ENCODE measurements at places on chromosomes 7 and 10. TPM values are rescaled to one million over a fixed set of nuclear protein-coding genes. Genes with fewer than 3 reads are reported as not detected.

The ZPBP gene
- total RNA-seq, result not detected

The EN2 gene
- total RNA-seq, result not detected

The LLCFC1 gene
- total RNA-seq, result not detected

The PSAP gene
- 988 TPM for total RNA-seq

The GTF2IRD1 gene
- 16.5 TPM for total RNA-seq

The TEX36 gene
- total RNA-seq, result not detected

The TOMM7 gene
- total RNA-seq, result 178 TPM

The BUB3 gene
- 131 TPM for total RNA-seq

The PSPH gene
- total RNA-seq, result 39.7 TPM

The MOGAT3 gene
- not detected for total RNA-seq

The NSUN6 gene
- 4.5 TPM for total RNA-seq
